ENCODE measurements at places on chromosomes 2 and 18.

GRCh38 chr2:238274152-238274865 lies 14.1 kb downstream of the PER2 start:
- DNase-seq: no peak

DNA sequence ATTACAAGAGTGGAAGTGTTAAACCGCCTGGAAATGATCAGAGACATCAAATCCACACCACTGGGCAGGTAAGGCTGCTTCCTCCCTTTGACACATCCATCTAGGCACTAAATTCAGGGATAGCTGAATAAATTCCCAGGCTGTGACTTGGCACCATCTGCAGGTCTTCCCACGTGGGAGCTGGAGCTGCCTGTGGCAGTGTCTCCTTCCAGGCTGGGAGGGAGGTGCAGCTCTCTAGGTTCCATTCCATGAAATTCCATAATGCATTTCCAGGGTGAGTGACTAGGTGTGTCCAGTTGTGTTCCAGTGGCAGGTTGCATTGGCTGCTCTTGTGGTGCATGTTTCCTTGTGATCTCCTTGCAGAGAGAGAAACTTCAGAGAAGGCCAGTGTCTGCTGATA lies 188.9 kb upstream of the CXCR4 start:
- DNase-seq: no peak

DNA sequence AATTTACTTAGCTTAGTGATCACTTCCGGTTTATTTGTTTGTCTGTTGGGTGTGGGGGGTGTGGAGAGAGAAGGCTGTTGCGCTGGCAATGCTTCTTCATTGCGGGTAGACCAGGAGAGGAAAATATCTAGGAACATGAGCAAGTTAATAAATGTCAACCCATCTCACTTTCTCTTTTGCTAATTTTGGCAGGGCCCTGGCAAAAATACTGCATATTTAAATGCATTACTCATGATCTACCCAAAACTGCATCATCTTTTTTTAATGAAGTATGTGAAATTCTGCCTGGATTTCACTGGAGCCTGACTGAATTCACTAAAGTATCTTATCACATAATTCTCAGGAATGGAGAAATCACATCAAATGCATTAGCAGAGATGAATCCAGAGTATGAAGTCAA lies 1131.0 kb upstream of the NXPH2 start:
- DNase-seq: no peak

- DNase-seq: no peak
Observed at GRCh38 chr2:171146633-171147032, 14.1 kb downstream of the TLK1 start.

- DNase-seq: peak; percentile 81
Observed at GRCh38 chr2:240250985-240251847, 110.8 kb upstream of the OTOS start.

DNA sequence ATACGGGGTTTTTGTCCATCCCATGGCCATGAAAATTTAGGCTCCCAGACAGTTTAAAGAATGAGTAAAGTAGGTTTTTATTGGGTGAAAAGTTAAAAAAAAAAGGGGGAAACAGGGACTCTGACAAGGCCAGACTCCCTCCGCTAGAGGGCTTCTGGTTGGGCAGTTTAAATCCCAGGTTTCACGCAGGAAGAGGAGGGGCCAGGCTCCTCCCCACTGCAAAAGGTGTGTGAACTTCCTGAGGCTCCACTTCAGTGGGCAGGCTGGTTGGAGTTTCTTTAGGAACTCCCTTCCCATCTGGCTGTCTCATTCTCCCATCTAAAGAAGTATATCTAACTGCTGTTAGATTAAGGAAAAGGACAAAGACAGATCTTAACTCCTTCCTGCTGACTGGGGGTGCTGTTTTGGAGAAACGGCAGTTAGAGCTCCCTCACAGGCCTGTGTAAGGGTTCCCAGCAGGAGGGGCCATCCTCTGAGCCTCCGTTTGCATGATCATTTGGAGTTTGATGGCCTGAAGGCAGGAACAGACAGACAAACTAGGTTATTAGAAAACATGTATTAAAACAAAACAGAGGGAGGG lies 1160.7 kb downstream of the CNTNAP5 start:
- DNase-seq: no peak

- DNase-seq: no peak
Observed at GRCh38 chr2:18304849-18305248, 255.6 kb downstream of the RDH14 start.

DNA sequence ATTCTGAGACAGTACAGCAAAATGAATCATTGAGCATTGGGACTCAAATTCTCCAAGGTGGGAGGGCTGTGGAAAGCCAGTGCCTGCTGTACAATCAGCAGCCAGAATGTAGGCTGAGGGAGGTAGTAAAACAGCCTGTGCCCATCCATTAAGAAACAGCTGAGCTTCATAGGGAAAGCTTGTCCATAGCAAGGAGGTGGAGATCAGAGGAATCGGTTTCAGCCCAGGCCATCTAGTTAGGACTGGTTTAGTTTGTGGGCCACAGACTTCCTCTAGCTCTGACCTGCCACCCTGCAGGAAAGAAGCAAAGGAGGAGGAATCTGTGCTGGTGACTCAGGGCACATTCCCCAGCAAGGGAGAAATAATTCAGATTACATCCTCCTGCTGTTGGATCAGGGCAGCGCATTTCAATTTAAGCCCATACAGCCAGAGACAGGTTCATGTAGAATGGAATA lies 333.4 kb downstream of the SETBP1 start:
- DNase-seq: peak; percentile 68

- no peak for DNase-seq
Observed at GRCh38 chr2:159217676-159218075, 68.8 kb downstream of the WDSUB1 start.

DNA sequence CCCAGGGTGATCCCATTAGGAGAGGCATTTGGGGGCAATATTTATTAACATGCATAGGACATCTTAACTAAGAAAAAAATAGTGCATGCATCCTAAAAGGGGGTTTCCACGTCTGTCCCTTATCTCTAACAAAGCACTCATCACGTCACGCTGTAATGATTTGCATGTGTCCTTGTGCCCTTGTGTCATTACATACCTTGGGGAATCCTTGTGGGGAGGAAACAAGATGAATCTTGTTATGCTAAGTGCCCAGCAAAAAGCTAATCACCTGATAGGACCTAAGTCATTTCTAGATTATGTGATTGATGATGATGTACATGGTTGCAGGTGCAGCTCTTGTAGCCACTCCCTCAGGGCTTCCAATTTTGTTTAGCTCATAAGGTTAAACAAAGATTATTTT lies 250.9 kb downstream of the FBXO15 start:
- DNase-seq: no peak

GRCh38 chr2:76745605-76746004 lies 776.6 kb downstream of the LRRTM4 start:
- no peak for DNase-seq

GRCh38 chr2:138522556-138522955 lies 21.0 kb downstream of the SPOPL start:
- no peak for DNase-seq

DNA sequence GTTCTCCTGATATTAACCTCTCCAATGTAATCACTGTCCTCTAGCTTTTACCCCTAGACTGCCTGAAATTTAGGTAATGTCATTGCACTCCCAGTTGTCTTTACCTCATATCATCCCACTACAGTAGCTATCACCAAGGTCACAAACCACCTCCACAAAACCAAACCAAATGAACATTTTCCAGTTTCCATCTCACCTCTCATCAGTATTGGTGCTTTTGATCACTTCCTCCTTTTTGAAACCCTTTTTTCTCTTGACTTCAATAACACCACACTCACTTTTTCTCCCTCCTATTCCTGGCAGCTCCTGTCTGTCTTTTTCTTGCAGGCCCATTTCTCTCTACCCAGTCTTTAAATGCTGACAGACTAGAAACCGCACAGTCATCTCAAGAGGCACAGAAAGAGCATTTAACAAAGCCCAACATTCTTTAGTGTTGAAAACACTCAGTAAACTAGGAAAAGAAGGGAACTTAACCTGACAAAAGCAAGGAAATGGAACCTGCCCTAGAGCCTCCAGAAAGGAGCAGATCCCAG lies 95.9 kb upstream of the SIX2 start:
- no peak for DNase-seq

DNA sequence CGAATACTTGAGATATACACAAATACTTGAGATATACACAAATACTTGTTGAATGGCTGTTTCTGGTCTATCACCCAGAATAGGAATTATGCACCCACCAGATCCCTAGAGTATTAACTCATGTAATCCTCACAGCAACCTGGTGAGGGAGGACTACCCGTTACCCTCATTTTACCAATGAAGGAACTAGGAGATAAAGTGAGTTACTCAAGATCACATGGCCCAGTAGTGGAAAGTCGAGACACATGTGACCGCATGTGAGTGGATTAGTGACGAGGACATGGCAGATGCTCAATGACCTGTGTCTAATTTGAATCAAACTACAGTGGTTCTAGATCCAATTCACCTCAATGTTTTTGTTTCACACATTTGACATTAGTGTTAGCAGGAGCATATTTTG lies 2.4 kb downstream of the MOGAT1 start:
- no peak for DNase-seq

DNA sequence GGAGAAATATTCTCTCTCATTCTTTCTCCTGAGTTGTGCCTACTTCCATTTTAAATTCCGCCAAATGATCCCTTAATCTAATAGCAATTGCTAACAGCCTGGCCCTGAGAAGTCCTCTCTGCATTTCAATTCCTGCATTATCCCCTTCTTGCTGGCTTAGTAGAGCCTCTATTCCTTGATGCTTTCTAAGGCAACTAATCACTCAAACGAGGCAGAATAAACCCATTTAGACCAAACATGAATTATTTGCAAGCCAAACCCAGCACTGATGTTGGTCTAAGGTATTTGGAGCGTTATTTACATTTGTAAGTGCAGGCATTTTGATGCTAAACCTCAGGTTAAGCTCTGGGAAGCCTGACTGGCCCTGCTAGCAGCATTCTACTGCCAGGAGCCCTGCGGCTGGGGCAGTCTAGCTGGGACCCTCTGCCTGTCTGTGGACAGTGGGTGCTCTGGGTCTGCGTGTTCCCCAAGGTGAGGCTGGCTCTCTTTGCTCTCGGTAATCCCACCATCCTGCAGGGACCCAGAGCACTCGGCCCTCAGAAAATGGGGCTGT lies 173.1 kb upstream of the HS6ST1 start:
- no peak for DNase-seq

- DNase-seq: no peak
Observed at GRCh38 chr2:208366215-208367127, 40.1 kb upstream of the PTH2R start.

GRCh38 chr2:121386707-121387106 lies 101.7 kb upstream of the TFCP2L1 start:
- peak; percentile 48 for DNase-seq

DNA sequence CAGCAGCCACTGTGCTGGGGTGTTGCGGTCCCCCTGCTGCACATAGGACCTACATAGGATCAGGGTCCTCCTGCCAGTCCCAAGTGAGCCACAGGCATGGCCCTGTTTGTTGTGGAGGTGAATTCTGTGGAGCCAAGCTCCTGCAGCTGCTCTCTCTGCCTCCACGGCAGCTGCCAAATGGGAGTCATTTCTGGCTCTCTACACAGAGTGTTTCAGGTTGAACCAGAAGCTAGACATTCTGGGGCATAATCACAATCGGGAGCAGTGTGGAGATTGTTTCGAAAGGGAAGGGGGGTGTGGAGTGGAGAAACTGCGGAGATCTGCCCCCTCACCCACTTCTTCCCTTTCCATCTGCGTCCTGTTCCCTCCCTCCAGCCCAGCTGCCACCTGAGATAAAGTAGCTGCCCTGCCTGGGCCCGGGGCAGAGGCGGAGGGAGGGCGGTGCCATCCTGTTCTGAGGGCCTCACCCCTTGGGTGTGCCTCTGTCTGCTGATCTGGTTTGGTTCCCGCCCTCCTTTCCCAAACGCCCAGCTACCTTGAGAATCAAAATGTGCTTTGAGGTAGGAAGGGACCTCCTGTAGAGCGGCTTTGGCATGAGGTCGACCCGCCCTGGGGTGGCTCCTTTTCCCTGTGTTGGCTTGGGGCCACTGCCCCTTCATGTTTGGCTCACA lies 139.4 kb downstream of the WDSUB1 start:
- DNase-seq: no peak

DNA sequence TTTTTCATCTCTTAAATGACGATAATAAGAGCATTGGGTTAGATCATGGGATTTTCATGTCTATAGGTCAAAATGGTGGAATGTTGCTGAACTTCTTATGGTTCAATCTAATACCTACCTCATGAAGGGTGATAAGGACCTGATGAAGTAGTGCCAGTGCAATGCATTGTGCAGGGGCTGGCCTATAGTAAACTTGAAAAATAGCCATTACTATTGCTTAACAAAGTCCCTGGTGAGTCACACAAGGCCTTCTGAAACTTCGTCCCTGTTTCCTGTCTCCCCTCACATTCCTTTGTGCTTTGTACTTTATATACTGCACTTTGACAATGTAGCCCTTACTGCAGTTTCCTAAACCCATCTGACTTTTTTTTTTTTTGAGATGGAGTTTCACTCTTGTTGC lies 515.9 kb downstream of the SLC4A3 start:
- peak; percentile 61 for DNase-seq

GRCh38 chr2:81734981-81735380 lies 1430.4 kb upstream of the LRRTM1 start:
- DNase-seq: no peak

GRCh38 chr2:234661175-234661574 lies 164.3 kb upstream of the ARL4C start:
- DNase-seq: no peak

DNA sequence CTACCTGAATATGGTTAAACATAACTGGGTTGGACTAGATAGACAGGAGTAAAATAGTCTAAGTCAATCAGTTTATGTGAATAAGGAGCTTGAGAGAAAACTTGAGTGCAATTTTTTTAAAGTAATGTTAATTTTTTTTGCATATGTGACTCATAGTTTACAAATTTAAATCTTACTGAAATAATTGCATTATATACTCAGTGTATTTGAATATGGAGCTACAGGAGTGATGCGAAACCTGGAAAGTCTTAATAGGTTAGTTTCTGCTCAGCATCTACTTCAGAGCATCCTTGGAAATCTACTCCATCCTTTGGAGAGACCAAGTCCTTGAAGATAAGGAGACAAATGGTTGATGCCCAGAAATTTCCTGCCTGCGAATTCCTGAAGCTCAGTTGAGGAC lies 318.8 kb upstream of the NXPH2 start:
- no peak for DNase-seq

DNA sequence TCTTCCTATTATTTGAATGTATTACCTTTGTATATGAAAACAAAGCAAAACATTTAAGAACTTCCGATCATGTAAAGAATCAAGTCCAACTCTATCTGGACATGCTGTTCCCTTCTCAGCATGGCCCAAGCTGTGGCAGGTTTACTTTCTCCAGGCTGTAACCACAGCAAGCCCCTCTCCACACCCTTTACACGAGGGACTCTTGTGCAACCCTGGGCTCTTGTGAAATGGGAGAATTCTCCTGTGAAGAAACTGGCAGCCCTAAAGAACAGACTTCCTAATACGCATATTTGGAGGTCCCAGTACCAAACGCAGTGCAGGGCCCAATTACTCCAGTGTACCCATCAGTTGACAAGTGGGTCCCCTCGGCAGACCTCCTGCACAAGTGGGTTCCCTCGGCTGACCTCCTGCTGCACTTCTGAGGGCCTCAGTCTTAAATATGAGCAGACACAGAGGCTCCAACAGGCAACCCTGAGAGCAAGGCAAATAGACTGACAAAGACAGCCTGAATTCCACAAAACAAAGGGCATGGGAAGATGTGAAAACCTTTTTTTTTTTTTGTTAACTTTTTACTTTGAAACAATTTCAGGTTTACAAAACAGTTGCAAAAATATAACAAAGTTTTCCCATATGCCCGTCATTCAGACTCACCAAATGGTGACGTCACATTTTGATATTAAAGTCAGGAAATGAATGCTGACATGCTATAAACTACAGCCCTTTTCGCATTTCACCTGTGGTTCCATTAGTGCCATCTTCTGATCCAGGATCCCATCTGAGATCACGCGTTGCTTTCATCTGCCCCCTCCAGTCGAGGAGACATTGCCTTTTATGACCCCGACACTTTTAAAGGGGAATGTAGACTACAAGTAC lies 78.2 kb downstream of the FBXO15 start:
- no peak for DNase-seq

Data from kidney epithelial cell (primary cell).